ENCODE measurements at places on chromosomes 5 and 9.

- no peak for DNase-seq
Measured at GRCh38 chr5:5854087-5854486, 431.6 kb downstream of the ICE1 start.

- DNase-seq: no peak
Measured at GRCh38 chr5:74201334-74202081, 439.0 kb downstream of the ENC1 start.

GRCh38 chr5:1634337-1634661 is 110.5 kb upstream of the LPCAT1 start:
- DNase-seq: no peak

- DNase-seq: no peak
Measured at GRCh38 chr5:146048994-146049703, 56.2 kb downstream of the PLAC8L1 start.

- no peak for DNase-seq
Measured at GRCh38 chr9:76025286-76025685, 134.8 kb downstream of the PCSK5 start.

DNA sequence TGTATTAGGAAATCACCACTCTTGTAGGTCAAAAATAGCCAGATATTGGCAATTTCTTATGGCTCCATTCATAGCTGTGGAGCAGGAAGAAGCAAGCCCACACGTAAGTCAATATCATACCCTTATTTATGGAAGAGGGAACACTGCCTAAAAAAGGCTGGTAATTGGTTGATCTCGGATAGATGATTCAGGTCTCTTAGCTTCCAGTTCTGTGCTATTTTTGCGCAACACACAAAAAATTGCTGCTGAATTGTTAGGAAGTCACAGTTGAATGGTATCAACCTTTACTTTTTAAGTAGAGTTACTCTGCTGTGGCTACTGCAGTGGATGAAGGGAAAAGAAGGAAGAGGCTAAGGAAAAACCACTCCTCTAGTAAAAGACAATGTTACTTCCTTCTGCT is 168.8 kb downstream of the ARHGAP26 start:
- no peak for DNase-seq

DNA sequence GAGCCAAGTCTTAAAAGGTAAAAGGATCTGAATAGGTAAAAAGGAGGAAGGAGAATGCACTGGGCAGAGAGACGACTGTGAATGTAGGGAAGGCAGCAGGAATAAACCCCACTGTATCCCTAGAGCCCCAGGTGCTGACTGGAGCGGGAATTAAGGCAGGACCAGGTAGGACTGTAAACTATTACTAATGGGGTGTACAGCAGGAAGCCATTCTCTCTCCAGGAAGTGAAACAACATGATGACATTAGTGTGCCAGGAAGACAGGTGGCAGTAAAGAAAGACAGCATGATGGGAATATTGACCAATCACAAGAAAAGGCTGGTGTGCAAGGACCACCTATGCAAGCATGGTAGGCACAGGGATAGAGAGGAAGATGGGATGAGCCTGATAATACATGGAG is 433.0 kb downstream of the DNAH5 start:
- no peak for DNase-seq

- no peak for DNase-seq
Measured at GRCh38 chr9:78234810-78235209, 1.1 kb upstream of the CEP78 start.

GRCh38 chr5:113776832-113777525 is 263.5 kb downstream of the YTHDC2 start:
- no peak for DNase-seq

DNA sequence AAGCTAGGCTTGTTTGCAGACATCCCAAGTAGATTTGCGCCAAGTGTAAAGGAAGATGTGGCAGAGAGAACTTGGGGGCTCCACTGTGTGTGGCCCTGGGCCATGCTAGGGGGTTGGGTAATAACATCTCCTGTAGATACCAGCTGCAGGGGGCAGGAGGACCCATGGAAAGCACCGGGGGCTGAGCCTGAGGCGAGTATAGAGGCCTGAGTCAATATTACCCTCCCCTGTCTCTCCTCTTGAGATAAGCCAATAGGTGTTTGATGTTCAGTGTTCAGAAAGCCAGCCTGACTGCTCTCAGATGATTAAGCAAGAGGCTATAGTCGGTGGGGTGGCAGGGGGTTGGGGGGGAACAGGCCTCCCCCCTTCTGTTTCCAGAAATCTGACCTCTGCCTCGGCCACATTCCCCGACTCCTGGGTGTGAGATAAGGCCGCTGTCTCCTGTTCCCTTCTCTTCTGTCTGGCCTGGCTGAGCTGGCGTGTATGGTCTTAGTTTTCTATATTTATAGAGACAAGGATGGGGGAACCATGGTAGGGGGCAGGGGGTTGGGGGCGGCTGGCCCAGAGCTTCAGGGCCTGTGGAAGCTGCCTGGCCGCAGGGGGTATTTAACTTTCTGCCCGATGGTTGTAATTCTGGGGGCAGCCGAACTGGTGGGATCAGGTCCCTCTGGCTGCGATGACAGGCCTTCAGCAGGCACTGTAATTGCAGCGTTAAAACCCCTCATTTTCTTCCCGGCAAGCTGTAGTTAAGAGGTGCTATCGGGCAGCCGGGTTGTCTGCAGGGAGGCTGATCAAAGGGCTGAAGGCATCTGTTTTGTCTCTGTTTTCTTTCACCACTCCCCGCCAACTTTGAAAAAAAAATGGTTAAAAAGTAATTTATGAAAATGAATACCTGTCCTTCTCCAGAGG is 292.0 kb downstream of the NSG2 start:
- DNase-seq: no peak

DNA sequence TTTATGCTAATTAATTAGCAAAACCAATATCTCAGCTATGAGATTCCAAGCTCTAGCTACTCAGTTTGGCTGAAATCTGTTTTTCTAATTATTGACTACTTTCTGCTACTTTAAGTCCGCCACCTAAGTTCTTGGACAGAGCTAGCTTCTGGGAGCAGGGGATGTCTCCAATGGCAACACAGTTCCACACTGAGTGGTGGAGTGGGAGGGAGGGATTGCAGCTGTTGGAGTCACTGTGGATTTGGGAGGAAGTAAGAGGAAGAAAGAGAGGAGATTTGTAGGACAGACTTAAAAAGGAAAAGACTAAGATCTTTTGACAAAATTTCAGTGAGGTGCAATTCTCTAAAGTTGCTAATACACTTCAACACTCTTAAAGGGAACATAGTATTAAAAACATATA is 450.8 kb downstream of the NFIB start:
- DNase-seq: no peak

DNA sequence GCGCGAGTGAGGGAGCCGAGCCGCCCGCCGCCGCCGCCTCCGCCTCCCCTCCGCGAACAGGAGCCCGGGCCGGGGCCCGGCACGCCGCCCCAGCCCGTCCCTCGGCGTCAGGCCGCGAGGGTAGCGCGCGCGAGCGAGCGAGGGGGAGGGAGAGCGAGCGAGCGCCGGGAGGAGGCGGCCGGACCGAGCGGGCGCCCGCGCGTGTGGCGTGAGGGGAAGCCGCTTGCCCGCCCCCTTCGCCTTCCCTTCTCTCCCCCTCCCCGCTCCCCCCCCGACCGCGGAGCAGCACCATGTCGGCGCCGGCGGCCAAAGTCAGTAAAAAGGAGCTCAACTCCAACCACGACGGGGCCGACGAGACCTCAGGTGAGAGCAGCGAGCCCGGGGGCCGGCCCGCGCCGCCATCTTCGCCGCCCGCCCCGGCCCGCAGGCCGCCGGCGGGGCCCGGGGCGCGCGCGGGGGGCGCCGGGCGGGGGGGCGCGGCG is 312 bp downstream of the SET start:
- peak; percentile 47 for DNase-seq

DNA sequence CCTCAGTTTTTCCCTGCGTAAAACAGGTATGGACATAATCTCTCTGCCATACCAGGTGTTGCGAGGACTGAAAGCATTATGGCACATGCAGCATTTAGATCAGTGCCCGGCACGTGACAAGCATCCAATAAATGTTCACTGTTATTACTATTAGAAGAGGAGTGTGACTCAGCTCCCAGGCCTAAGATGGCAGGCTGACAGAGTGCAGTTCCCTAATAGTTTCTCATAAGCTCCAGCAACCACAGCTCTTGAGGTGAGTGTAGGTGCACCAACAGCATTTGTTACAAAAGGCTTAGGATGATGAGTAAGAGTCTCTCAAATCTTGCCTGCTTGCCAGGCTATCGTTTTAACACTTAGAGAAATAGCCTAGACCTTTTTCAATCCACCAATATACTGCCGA is 28.9 kb upstream of the GLIS3 start:
- DNase-seq: no peak

GRCh38 chr5:66527478-66528035 is 68.6 kb upstream of the MAST4 start:
- no peak for DNase-seq

GRCh38 chr5:56323505-56323904 is 90.4 kb upstream of the ANKRD55 start:
- DNase-seq: no peak

GRCh38 chr5:130213607-130214006 is 309.3 kb downstream of the CHSY3 start:
- DNase-seq: no peak

DNA sequence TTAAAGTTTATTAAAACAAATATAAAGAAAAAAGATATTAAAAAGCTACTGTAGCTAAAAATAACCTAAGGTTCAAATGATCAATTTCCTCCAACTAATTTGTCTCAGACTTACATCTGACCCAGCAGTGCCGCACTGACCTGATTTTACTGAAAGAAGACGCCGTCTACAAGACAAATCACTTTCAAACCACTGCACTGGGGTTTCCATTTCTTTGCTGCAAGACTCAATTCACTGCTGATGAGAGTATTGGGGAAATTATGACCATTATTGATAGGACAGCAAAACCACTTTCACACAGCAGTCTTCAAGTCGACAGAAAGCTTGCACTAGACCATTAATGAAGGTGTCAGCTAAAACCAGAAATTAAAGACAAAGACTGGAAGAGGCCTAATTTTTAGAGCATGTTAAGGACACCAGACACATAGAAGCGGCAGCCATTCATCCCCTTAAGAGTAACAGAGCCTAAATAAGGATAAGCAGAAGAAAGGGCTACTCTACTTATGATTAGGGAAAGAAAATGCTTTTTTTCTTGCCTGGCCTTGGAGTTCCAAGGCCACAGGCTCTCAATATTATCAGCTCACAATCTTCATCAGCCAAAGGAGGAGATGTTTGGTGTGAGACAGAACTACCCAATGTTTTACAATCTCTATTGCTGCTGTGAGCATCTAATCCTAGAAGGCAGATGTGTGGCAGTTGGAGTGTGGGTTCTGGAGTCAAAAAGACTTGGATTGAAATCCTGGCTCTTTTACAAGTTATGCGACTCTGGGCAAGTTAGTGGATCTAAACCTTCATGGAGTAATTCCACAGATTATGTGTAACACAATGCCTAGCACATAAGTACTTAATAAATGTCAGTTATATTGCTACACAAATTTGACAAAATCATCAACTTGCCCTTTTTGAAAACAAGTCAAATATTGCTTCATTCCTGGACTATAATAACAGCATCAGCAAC is 190.7 kb downstream of the MAPKAP1 start:
- no peak for DNase-seq

DNA sequence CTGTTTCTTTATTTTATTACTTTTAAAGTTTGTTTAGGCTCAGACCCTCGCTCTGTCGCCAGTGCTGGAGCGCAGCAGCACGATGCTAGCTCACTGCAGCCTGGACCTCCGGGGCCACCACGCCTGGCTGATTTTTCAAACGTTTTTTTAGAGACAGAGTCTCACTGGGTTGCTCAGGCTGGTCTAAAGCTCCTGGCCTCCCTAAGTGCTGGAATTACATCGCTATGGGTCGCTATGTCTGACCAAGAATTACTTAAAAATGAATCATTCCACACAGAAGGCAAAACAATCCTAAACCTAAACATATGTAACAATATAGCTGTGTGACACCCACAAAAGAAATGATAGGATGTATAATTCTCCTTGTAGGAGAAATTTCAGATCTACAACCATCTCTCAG is 86.9 kb upstream of the SIMC1 start:
- DNase-seq: no peak

- DNase-seq: no peak
Measured at GRCh38 chr5:117761186-117761585, 1186.6 kb upstream of the SEMA6A start.

GRCh38 chr9:1929722-1930244 is 85.4 kb upstream of the SMARCA2 start:
- DNase-seq: no peak

- no peak for DNase-seq
Measured at GRCh38 chr5:81657386-81657785, 93.5 kb downstream of the SSBP2 start.

GRCh38 chr5:103569313-103570060 is 6.9 kb upstream of the NUDT12 start:
- no peak for DNase-seq

- DNase-seq: no peak
Measured at GRCh38 chr5:87944553-87945285, 323.9 kb downstream of the TMEM161B start.

DNA sequence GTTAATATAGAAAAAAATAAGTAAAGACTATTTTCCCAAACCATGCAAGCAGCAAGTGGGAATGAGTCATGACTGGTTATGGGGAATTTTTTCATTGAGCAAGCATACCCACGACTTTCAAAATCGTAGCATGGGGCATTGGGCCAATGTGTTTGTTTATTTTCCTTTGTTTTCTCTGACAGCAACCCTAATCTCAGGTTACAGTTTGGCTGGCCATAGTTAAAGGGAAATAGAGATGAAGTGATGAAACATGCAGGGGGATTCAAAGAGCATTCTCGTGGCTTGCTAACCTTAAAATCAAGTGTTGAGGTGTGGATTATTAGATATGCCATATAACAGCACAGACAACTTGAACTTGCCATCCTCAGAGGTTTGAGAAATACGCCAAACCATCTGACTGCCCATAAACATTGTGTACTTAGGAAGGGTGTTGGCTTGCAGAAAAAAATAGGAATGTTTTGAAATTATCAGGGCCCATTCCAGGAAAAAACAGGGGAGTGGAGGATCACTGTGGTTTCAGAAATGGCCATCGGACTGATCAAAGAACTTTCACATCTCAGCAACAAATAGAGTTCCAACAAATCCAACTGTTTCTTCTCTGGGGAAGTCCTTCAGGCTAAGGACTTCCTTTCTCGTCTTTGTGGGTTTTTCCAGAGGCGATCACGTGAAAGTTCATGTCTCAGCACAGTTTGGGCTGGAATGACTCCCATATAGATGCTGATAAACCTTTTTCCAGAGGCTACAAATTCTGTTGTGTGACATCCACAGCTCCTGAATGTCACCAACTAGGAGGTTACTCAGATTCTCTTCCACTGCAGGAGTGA is 259.1 kb downstream of the SYK start:
- no peak for DNase-seq

- no peak for DNase-seq
Measured at GRCh38 chr5:108481355-108481931, 99.5 kb upstream of the FBXL17 start.

DNA sequence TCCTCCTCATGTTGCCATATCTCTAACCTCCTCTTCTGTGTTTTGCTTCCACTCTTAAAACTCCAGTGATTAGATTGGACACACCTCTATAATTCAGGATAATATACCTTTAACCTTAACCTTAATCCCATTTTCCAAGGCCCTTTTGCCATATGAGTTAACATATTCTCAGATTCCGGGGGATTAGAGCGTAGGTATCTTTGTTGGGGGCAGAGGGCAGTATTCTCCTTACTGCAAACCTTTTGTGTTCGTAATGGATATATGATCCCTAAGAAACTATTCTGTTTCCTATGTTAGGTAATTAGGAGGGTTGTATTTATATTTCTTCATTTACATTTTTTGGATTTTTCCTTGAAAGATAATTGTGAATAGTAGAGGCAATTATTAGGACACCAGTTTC is 99.5 kb downstream of the VPS13A start:
- DNase-seq: no peak

GRCh38 chr5:109350537-109351270 is 59.1 kb downstream of the PJA2 start:
- no peak for DNase-seq

All from T follicular helper cell (primary cell).